ENCODE measurements at places on chromosomes 6 and 20.

- no peak for DNase-seq
These were observed 48.4 kb downstream of the PHACTR2 start for GRCh38 chr6:143726015-143726647.

GRCh38 chr20:24987244-24987643, 5.3 kb downstream of the APMAP start:
- no peak for DNase-seq

- no peak for DNase-seq
These were observed 58.8 kb downstream of the BMP6 start for GRCh38 chr6:7784706-7785105.

DNA sequence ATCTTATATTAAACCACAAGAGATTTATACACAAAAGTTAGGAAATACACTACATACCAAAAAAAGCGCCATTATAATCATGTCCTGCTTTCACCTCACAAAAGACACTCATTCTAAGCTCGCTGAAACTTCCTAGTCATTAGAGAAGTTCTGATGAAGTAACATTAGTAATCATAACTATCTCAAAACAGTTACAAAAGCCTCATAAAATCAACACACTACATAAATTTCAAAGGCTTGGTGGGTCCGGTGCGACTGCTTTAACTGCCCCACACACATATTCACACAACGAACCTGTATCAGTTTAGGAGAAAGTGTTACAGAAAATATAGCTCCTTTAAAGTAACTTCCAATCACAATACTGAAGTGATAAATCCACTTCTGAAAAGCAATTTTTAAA, 1.9 kb downstream of the PHIP start:
- DNase-seq: no peak

GRCh38 chr20:50679753-50680104, 11.6 kb downstream of the RIPOR3 start:
- no peak for DNase-seq

DNA sequence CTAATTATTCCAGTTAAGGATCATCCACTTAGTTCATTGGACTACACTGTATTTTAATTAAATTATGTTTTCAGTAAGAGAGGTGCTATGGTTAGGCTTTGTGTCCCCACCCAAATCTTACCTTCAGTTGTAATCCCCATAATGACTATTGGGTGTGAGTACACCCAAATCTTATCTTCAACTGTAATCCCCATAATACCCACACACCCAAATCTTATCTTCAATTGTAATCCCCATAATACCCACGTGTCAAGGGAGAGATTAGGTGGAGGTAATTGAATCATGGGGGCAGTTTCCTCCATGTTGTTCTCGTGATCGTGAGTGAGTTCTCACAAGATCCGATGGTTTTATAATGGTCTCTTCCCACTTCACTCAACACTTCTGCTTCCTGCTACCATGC, 208.0 kb upstream of the PHACTR1 start:
- no peak for DNase-seq

DNA sequence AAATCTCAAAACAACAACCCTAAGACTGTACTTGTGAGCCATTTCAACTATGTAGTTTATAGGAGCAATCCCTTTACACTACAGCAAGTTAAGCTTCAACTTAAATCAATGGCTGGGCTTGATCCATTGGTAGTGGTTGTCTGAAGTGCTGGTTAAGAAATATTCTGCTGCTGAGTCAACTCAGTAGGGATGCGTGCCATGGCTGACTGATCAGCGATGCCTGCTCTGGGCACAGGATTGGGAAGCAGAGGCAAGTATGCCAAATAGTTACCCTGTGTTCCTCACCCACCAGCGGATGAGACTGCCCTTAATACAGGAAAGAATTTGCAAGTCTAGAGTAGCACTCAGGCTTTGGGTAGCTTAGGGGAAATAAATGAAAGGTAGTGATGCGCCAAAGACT, 41.5 kb downstream of the GCM1 start:
- DNase-seq: no peak

DNA sequence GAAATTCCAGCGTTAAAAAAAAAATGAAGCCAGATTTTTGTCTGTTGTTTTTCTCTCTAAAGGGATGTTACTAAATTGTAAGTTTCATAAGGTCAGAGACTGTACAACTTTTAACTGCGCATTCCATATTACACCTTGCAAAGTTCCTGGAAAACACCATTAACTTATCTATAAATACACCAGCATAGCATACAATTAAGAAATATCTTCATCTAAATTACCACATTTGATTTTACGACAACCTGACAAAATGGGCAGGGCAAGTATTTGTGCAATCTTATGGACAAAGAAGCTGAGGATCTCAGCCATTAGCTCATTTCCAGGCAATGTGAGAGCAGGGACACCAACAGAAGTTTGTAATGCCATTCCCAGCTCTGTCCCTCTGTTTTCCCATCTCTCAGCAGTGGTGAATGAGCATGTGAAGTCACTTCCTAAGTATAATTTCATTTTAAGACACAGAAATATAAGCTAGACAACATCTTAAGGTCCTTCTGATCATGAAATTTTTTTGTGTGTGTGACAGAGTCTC, 12.9 kb upstream of the GCM1 start:
- DNase-seq: no peak

GRCh38 chr6:4130357-4130987, 4.9 kb downstream of the ECI2 start:
- DNase-seq: no peak

- no peak for DNase-seq
These were observed 39.0 kb downstream of the SLC23A2 start for GRCh38 chr20:4962241-4962855.

- no peak for DNase-seq
These were observed 17.2 kb upstream of the PLN start for GRCh38 chr6:118530942-118531341.

GRCh38 chr6:100269189-100269588, 195.5 kb downstream of the SIM1 start:
- no peak for DNase-seq

DNA sequence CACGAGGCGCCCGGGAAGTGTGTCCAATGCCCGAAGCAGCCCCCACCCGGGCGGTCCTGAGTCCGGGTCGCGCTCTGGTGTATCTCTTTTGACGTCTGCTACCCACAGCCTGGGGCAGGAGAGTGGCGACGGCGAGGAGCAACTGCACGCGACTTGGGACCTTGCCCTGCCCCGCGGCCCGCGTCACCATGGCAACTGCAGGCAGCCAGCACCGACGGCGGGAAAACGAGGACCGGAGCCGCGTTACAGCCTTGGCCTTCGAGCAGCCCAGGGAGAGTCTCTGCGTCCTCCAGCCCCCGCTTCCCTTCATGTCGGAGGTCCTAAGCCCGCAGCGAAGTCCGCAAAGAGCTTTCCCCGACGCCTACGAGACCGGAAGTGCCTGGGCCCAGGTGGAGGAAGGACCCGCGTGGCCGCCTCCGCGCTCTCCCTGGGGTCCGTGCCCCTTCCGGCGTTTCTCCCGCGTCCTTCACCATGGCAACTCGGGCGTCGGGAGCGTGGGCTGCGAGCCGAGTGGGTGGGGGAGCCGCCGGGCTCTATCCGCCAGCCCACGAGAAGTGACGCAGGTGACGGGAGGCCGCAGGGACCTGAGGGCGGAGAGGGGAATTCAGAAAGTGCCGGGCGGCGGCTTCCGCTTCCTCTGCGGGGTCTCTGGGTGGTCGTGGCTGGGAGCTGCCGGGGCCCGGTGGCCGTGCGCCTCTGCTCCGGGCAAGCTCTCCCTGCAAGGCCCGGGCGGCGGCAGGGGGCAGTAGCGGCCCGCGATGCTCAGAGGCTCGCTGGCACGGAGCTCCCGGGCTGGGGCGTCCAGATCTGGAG, 88.6 kb upstream of the TGM3 start:
- DNase-seq: peak; percentile 59

DNA sequence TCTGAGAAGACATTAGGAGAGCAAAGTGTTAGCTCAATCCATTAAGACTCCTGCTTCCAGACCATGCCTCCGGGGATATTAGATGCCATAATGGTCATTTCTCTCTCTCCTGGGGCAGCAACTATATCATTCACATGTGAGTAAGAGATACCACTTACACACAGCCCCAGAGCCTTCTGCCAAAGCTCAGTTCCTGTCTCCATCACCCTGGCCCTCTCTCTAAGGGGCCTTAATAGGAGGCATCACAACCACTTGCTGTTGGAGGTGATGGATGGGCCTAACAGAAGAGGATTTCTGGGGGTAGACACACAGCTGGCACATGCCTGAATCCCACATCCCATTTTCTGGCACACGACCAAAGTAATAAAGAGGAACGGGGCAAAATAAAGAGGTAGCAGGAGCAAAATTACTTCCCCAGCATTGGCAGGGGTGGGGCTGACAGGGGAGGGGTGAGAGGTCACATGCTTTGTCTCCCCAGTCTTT, 34.0 kb upstream of the VSTM2L start:
- no peak for DNase-seq

- no peak for DNase-seq
These were observed 56.5 kb upstream of the NRSN1 start for GRCh38 chr6:24069526-24069925.

DNA sequence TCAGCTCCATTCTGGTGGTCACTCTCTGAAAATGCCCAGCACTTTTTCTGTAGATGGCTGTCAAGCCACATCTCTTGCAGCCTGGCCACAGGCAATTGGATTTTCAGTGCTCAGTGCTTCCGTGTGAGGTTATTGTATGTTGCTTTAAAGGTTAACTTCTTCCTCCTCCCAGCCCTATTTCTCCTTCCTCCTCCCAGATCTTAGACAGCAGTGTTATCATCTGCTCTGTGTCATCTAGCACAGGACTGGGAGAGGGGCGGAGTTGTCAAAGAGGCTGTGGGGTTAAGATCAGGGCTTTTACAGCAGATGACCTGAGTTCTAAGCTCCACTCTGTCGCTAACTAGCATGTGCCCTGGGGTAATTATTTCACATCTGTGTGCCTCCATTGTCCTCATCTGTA, 129.0 kb downstream of the PHACTR3 start:
- DNase-seq: no peak

DNA sequence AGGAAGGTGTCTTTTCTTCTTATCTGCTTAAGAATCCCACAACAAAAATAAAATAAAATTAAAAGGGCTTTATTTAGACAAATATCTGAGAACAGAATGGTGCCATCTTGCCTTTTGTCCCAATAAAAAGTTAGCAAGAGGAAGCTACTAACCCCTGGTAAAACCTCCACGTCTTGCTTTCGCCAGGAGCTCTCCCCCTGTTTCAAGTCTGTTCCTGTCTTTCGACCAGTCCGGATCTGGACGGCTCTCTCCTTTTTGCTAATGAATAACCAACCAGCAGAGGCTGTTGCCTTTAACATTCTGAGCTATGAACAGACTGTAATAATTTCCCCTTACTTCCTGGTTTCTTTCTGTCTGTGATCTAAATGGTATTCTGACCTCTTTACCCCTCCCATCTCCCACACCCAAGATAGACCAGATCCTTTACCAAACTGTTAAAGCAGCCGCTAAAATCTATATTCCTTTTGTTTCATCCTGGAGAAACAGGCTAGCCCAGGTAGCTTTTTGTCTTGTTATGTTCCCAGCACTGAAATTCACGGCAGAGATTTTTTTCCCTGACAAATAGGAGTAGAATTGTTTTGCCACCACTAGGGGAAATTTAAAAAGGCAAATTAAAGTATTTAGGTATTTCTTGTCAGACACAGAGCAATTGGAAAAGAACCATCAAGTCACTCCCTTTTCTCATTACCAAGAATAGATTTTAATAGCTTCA, at the start of gene FRK:
Gene FRK (minus strand): TSS at position 320 of the 712 bp plus-strand sequence. CDS start 580 bp downstream, outside the sequence.
- peak; percentile 33 for DNase-seq

- DNase-seq: no peak
These were observed 28.6 kb downstream of the SLC23A2 start for GRCh38 chr20:4972506-4973251.

DNA sequence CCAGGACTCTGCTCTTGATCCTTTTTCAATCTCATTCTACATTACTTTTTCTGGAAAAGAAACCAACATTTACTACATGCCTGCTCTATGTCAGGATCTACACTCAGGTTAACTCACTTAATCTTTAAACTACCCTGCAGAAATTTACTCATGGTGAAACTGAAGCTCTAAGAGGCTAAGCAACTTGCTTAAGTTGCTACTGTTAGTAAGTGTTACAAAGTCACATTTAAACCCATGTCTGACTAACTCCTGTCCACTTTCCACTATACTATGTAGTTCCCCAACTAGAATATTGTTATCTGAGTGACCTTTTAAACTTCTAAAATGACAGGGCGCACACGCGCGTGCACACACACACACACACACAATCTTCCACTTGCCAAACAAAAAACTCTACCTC, 5.0 kb downstream of the CEP162 start:
- no peak for DNase-seq

DNA sequence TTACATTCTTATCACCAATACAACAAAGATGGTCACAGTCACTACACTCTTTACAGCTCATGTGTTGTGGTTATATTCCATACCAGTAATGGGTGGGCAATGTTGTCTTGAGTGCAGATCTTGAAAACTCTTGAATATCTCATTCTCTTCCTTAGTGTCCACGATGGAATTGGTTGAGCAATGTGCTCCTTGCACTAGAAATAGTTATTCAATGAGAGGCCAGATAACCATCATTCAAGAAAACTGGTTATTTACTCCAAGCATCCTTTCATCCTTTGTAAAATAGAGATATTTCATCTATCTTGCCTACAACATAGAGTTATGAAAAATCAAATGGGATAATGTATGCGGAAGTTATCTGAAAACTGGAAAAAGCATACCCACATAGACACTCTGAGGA, 215.9 kb downstream of the ARHGAP18 start:
- DNase-seq: no peak

DNA sequence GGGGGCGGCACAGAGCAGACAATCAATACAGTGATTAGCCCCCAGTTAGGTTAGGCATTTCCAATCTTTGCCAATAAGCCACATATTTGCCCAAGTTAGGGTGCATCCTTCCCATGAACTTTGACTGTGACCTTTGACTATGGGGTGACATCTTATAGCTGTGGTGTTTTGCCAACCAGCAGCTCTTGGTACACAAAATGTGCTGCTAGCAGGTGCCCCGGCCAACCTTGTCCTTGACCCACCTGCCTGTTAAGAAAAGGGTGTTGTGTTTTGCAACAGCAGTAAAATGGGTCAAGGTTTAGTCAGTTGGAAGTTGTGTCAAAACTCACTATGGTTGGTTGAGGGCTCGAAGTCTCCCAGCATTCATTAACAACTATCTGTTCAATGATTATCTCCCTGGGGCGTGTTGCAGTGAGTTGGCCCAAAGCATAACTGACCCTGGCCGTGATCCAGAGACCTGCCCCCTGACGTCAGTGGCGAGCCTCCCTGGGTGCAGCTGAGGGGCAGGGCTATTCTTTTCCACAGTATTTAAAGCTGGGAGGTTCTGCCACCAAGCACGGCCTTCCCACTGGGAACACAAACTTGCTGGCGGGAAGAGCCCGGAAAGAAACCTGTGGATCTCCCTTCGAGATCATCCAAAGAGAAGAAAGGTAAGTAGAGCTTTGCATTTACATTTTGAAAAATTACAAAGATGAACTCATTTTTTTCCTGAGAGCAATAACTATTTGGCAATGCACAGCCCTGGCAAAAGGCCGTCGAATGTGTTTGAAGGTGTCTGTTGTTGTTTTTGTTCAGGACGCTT, at the start of gene PCK1:
Gene PCK1 (plus strand): TSS at position 557 of the 802 bp plus-strand sequence. CDS start 302 bp downstream, outside the sequence.
- no peak for DNase-seq

DNA sequence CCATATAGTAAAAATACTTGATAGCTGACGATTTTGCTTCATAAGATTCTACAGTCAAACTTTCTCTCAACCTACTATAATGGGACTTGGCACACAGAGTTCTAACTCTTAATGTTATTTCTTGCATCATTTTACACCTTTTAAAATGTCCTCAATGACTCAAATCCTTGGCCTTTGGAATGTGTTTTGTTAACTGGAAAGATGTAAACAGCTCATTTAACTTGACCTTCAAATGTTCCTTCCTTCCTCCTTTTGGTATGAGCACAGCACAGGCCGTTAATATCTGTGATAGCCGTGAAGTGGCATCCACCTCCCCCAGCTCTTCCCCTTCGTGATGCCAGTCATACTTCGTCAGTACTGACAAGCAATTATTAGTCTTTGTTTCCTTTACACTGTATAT, 972.0 kb upstream of the CITED2 start:
- no peak for DNase-seq
